ENCODE measurements at places on chromosomes 3 and 15.
A peak's percentile ranks its signal among the peaks of the same experiment; 100 is the strongest.

DNA sequence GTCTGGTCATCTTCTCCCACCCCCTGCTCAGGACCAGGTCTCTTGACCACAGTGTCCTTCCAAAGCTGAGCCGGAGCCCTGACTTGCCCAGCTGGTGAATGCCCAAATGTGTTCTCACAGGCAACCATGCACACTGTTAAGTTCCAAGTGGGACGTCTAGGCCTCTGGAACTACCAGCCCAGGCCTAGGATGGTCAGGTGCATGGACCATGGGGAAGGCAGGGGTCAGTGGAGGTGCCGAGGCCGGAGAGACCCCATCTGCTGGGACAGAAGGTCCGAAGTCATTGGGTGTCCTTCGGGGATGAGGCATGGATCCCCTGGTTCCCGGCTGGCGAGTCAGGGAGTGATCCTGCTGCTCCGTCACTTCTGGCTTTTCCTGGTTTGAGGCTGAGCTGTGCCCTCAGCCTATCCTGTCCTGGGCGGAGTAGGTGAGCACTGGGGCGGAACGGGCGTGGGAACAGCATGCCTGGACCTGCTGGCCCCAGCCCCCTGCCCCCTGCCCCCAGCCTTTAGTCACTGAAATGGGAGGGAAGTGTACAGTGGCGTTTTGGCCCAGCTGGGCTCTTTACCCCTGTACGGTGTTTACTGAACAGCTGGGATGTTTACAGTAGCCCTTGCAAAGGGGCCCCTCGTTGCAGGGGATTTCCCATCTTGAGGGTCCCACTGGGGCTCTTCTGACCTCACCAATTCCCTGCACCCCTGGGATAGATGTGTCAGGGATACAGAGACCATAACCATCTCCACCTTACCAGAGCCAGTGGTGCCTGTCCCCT, 12.1 kb downstream of the SEMA3F start:
- DNase-seq: no peak

DNA sequence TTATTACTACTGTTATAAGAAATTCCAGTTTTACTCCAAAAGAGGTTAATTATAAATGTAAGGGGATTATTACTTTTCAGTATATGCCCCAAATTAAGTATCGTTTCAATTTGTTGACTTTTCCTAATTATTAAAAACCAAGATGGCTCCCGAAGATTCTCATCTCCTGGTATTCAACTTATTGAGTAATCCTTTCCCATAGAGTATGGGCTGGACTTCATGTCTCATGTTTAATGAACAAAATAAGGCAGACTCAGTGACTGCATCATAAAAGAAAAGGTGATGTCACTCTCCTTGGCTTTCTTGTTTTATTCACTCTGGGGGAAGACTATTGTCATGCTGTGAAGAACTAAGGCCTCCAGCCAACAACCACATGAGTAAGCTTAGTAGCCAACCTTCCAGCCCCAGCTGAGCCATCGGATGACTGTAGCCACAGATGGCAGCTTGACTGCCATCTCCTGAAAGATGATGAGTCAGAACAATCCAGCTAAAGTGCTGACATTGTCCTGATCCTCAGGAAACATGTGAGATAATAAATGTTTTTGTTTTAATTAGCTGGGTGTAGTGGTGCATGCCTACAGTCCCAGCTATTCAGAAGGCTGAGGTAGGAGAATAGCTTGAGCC, 17.3 kb downstream of the IGF2BP2 start:
- no peak for DNase-seq

DNA sequence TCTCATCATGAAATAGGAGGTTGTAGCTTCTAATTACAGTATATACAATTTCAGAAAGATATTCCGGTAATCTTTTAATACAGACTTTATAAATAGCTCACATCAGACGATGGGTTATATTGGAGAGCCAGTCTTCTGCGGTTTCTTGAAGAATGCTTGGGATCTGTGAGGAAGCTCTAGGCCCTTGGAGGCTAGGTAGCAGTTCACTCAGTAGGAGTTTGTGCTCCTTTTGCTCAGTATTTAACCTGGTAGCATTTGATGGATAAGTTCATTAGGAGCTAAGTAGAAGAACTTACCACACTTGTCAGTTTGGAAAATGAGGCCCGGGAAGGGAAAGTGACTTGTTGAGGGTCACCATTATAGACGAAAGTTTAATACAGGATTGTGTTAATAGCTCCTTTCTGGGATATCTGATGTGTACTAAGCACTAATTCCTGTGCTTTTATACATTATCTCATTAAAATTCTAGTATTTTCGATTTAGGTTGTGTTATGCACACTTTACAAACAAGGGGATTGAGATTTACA, 2.8 kb downstream of the FNDC3B start:
- DNase-seq: no peak

DNA sequence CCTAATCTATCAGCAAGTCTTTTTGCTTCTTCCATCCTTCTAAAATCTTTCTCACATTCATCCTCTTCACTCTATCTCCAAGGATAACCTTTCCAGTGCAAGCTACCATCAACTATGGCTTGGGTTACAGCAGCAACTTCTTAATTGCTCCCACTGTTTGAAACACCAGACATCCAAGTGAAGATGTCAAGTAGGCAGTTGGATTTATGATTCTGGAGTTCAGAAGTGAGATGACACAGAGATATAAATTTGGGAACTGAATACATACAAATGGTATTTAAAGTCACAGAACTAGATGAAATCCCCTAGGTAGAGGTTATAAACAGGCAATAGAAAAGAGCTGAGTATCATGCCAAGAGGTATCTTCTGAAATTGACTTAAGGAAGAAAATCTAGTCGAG, 3.7 kb downstream of the UBR1 start:
- DNase-seq: no peak

DNA sequence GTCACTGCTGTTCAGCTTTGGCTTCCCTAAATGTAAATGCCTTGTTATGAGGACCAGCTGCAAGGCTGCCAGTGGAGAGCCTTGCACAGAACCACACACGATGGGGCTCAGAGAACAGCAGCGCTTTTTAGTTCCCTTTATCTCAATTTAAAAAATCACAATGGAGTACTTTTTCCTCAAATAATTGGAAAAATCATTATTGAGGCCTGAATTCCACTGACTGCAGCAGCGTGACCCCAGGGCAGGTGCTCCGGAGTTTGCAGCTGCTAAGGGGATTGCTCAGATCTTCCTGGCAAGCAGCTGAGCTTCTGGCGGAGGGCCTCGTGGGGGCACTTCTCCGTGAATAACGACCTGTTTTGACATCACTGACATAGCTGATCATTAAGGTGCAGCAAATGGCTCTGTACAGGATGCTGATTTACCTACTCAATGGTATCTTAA, 245.6 kb upstream of the TRIM42 start:
- peak; percentile 83 for DNase-seq

DNA sequence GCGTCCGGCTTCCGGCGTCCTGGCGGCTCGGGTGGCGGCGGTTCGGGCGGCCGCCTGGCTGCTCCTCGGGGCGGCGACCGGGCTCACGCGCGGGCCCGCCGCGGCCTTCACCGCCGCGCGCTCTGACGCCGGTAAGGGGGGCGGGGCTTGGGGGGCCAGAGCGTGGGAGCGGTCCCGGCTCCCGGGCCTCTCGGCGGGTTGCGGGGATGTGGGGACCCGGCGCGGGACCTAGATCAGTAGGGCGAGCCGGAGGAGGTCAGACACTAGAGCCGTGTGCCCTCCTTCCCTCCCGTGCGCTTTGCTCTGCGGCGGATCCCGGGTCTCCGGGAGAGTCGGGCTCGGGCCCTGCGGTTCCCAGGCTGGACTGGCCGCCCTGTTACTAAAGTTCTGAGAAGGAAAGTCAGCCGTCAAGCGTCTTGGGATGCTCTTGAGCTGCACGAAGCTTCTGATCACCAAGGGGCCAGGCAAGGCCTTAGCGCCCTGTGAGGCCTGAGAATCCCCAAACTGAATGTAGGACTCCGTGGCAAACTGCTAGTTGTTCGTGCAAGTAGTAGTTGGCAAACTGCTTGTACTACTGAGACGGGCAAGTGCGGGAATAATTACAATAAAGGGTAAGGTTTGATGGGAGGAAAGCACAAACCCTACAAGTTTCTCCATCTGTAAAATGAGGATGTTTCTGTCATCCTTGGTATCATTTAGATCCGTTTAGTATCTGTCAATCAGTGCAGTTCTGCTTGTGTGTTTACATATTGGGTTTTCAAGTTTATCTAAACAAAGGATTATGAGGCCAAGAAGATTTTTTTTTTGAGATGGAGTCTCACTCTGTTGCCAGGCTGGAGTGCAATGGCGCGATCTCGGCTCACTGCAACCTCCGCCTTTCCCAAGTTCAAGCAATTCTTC, 587 bp downstream of the PIGX start:
- peak; percentile 80 for DNase-seq

DNA sequence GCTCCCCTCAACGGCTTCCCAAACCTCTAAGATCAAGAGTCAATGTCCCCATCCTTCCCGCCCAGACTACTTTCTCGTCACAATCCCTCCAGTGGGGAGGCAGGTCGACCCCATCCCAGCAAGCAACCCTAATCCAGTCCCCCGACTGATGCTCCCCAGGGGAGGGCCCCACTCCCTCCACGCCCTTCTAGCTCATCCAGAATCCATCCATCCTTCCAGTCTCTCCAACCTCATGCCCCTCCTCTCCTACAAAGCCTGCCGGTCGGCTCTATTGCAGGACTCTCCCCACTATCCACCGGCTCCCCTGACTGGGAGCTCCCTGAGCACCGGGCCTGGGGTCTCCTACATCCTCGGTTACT, 1.3 kb downstream of the ADAMTS7 start:
- no peak for DNase-seq

Data from NCI-H146 (cell line).